ENCODE measurements at places on chromosomes 7 and 10. TPM values are rescaled to one million over a fixed set of nuclear protein-coding genes. Genes with fewer than 3 reads are reported as not detected.

- no peak for DNase-seq
Measured at GRCh38 chr10:119518936-119519335, 23.6 kb downstream of the RGS10 start.

DNA sequence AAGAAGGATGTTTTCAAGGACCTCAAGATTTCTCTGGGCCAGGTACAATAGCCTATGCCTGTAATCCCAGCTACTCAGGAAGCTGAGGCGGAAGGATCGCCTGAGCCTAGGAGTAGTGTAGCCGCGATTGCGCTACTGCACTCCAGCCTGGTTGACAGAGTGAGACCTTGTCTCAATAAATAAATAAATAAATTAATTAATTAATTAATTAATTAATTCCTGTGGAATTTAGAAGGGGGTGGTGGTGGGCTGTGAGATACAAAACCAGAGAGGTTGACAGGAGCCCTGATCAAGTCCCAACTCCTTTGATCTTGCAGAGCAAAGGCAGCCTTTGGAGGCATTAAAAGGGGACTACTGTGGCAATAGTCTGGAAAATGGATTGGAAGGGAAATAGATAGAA lies 39.3 kb upstream of the NRF1 start:
- no peak for DNase-seq

- DNase-seq: no peak
Measured at GRCh38 chr10:96595741-96596140, 8.9 kb upstream of the TM9SF3 start.

GRCh38 chr7:134328900-134329299 lies 12.2 kb upstream of the SLC35B4 start:
- no peak for DNase-seq

DNA sequence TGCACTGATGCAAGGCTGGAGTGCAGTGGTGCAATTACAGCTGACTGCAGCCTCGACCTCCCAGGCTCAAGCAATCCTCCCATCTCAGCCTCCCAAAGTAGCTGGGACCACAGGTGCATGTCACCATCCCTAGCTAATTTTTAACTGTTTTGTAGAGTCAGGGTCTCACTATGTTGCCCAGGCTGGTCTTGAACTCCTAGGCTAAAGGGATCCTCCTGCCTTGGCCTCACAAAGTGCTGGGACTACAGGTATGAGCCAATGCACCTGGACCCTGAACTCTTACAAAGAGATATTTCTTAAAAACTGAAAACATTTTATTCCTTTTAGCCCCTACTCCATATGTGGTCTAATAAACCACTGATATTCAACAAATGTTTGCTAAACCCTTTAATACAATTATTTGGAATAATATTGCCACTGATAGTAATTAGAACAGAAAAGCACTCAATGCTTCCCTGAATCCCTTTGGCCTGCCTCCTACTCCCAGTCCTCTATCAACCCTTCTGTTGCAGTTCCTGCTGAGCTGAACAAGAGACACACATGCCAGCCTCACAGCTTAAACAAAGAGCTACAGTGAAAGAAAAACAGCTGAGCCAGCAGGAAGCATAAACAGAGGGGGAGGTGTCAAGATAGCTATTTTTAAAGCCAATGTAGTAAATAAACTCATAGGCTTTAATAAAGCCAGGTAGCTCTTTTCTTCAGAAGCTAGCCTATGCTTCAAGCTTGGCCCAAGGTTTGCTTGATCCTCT lies 7.0 kb upstream of the GNAI1 start:
- no peak for DNase-seq

DNA sequence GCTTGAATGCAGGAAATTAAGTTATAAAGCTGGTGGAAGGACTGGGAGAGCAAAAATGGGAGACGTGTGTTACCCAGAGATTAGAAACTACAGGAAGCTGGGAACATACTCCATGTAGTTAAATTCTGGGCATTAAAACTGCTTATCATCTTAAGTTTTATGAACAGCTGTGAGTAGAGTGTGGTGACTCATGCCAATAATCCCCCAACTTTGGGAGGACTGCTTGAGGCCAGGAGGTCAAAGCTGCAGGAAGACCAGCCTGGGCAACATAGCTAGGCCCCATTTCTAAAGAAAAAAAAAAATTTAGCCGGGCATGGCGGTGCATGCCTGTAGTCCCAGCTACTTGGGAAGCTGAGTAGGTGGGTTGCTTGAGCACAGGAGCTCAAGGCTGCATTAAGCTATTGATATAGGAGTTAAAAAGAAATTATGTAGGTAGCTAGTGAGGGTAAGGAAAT lies 56.2 kb upstream of the SEPHS1 start:
- DNase-seq: no peak

Gene IDI2
- polyA plus RNA-seq: not detected

Gene ASB15
- polyA plus RNA-seq: 8.5 TPM

Gene CLDN4
- polyA plus RNA-seq: 25.1 TPM

All from muscle of arm (tissue), 14 donors.